ENCODE measurements at places on chromosomes 12 and 14.

GRCh38 chr12:113220593-113221180 lies 577 bp upstream of the TPCN1 start:
- no peak for DNase-seq

DNA sequence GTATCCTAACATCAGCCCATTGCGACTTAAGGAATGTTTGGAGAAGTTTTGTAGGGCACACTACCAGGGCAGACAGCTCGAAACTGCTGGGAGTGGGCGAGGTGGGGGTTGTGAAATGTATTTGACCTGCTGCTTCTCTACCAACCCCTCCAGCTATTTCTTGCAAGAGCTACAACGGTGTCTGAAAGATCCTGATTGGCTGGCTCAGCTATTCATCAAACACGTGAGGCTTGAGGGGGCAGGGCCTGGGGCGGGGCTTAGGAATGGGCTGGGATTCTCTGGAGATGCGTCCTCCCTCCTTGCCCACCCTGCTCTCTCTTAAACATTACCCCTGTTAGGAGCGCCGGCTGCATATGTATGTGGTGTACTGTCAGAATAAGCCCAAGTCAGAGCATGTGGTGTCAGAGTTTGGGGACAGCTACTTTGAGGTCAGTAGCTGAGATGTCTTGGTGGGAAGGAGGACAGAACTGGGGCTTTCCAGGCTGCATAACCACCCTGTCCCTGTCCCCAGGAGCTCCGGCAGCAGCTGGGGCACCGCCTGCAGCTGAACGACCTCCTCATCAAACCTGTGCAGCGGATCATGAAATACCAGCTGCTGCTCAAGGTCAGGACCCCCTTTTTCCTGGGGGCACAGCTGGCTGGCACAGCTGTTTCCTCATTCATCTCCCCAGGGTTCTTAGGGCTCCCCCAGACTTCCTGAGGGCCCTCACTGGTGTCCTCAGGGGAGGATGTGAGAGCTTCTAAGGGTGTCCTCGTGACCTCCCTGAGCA lies 3.1 kb downstream of the ARHGEF25 start:
- peak; percentile 69 for DNase-seq

DNA sequence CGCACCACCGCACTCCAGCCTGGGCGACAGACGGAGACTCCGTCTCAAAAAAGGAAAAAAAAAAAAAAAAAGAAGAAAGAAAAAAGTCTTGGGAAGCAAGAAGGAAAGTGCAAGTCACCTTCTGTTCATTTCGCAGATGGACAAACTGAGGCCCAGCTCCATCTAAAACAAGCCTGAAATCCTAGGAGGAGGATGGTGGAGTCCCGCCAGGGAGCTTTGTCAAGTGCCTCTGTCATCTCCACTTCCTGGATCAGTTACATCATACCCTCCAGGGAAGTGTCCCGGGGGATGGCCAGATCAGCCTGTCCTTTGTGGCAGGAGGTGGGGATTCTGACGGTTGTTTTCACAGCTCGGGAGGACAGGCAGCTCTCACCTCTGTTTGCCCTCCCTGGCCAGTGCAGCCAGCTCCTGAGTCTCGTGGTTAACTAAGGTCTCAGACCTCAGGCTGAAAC lies 8.7 kb upstream of the SDSL start:
- no peak for DNase-seq

- DNase-seq = no peak
Measured at GRCh38 chr12:102480406-102480805, at the start of gene IGF1. IGF1 (minus strand) TSS chr12:102480563; CDS start chr12:102480381, 182 bp downstream.

- DNase-seq = no peak
Measured at GRCh38 chr12:16606201-16606849, 363 bp upstream of the LMO3 start.

DNA sequence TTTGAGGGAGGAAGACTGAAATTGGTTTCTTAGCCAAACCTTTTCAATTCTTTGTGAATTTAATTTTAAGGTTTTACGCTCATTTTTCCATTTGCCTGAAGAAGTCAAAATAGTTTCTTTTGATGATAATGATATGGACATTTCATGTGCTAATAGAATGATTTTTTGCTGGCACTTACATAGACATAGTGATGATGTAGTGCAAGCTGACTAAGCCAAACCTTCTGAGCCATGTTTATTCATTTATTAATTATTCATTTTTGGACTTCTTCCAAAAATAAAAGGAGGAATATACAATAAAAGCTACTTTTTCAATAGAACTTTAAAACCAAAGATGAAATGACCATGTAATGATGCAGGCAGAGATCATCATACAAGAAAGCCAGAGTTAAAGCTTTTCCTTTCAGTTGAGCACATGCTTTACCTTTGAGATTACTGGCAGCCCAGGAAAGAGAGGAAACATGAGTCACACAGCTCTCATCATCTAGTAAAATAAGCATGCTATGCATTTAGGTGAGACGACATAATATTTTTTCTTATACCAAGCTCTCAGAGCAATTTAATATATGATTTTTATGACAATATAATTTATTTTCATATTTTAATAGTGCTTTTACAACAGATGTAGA lies 24.8 kb downstream of the KCNA1 start:
- no peak for DNase-seq

DNA sequence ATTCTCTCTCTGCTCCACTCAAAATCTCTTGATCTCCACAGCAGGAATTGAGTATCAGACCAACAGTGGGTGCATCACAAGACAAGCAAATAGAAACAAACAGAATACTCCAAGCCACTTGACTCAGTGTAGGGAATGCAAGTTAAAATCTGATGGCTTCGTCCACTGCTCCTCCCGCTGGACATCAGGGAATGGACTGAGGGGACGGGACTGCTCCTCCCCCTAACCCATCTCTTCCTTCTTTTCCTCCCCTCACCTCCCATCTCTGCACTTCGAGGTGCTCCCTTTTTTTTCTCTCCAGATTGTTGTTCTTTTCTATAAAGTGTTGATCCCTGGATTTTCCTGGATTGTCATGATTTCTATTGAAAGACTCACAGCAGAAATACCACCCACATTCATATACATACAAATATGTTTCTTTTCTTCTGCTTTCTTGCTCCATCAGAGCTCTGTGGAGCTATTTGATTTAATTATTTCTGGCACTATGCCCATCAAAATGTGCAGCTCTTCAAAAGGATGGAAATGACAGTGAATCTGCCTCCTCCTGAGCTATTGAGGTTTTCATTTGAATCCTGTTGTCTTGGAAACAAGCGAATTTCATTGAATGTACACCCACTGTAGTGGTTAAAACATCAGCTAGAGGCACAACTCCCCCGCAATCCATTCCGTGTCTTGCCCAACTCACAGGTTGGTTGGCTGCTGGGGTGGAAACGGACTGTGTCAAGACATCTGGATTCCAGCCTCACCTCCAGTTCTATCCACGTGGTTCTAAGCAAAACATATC lies 199.7 kb downstream of the SPTSSA start:
- DNase-seq = no peak

DNA sequence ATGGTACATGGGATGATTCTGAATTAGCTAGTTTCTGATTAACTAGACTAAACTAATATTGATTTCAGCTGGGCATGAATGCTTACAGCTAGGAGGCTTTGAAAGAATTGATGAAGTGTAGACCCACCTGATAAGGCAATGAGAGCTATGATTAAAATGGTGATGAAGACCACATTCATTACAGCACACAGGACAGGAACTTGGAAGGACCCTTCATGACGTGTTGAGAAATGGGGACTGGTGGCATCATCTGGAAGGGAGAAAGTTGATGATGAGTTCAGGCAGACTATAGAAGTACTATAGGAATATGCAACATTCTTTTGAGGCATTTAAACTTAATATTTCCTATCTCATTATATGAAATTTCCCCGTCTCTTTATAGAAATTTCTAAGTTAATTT lies 4.5 kb downstream of the CD69 start:
- no peak for DNase-seq

- DNase-seq = no peak
Measured at GRCh38 chr12:57215065-57215464, 1.5 kb upstream of the NXPH4 start.

- DNase-seq = no peak
Measured at GRCh38 chr14:38366374-38366773, 110.5 kb upstream of the CLEC14A start.

GRCh38 chr14:28773861-28774691 lies 7.5 kb downstream of the FOXG1 start:
- DNase-seq = no peak

GRCh38 chr12:21545557-21545956 lies 19.5 kb downstream of the SPX start:
- no peak for DNase-seq

GRCh38 chr12:33519566-33519965 lies 79.9 kb upstream of the SYT10 start:
- DNase-seq = no peak

- DNase-seq = no peak
Measured at GRCh38 chr14:20652996-20653975, 11.8 kb upstream of the OR6S1 start.

GRCh38 chr12:45654002-45654665 lies 75.4 kb upstream of the ARID2 start:
- no peak for DNase-seq

DNA sequence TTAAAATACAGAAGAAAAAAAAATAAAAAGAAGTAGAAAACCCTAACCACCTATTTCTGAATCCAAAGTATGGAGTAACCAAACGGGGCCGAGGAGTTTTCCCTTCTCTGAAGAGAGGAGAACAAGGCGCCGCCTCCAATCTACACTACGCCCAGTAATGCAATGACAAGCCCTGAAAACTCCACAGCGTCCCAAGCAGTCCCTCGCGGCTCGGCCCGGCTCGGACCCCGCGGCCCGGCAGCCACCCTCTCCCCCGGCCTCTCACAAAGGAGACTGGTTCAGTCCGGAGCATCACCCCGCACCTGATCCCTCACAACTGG lies 371 bp downstream of the CHD8 start:
- DNase-seq = no peak

- DNase-seq = no peak
Measured at GRCh38 chr14:37665479-37665878, 70.0 kb downstream of the TTC6 start.

GRCh38 chr12:88994537-88994936 lies 357.8 kb downstream of the DUSP6 start:
- no peak for DNase-seq

DNA sequence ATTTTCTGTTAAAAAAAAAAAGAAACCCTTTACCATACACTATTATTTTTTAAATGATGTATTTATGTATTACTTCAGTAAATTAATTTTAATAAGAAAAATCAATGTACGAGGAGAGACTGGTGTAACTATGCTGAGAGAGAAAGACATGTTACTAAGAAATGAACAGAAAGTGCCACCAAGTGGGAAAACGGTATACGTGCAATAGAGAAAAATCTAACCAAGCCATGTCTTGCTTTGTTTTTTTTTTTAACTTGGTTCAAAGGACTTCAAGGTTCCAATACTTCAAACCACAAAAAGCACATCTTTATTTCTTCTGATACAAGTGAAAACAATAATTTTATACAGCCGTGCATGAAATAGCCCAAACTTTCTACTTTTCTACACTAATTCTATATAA lies 22.9 kb downstream of the NDUFA12 start:
- no peak for DNase-seq

DNA sequence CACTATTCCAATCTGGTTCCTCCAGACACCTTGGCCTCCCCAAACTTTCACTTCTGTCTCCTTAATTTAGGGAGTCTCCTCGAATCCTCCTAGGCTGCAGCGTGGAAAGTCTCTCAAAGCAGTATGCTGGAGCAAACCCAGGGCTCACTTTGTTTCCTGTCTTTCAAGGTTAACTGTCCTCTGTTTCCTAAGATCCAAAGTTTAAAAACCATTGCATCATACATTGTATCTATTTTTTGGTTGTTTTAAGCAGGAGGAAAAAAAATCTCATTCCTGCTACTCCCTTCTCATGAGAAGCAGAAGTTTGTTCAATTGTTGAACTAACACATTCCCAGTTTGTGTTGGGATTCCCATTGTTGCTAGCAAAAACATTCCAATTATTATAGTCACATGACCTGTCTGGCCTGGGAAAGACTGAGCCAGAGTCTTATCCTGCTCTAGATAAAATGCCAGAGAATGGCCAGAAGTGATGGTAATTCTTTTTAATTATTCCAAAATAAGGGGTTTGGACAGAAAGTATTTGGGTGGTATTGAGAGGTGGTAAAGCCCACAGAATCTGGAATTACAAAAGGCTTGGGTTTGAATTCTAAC lies 67.3 kb downstream of the HSPB8 start:
- no peak for DNase-seq

DNA sequence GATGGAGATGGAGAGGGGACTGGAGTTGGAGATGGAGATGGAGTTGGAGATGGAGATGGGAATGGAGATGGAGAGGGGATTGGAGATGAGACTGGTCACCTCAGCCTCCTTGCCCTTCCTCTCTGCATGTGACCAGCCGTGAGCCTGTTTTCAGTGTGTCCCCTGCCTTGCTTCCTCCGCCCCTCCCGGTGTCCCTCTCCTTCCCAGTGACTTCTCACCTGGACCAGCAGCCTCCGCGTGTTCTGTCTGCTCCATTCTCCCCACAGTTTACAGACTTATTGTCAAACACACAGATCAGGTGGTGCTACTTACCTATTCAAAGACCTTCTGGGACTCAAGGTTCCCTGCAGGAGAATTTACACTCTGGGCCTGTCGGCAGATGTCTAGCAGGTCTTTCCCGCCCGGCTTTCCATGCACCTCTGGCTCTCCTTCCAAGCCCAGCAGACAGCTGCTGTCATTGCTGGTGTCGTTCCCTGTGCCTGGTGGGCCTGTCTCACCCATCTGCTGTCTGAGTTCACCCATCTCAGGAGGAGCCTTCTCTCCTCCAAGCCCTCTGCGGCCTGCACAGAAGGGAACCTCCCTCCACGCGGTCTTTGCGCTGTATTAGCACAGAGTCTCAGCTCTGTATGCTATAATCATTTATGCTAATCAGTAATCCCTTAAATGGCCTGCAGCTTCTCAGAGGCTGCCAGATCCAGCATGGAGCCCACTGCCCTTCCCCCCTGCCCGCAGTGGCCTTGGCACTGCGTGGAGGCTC lies 62.1 kb downstream of the ADGRD1 start:
- DNase-seq = no peak

DNA sequence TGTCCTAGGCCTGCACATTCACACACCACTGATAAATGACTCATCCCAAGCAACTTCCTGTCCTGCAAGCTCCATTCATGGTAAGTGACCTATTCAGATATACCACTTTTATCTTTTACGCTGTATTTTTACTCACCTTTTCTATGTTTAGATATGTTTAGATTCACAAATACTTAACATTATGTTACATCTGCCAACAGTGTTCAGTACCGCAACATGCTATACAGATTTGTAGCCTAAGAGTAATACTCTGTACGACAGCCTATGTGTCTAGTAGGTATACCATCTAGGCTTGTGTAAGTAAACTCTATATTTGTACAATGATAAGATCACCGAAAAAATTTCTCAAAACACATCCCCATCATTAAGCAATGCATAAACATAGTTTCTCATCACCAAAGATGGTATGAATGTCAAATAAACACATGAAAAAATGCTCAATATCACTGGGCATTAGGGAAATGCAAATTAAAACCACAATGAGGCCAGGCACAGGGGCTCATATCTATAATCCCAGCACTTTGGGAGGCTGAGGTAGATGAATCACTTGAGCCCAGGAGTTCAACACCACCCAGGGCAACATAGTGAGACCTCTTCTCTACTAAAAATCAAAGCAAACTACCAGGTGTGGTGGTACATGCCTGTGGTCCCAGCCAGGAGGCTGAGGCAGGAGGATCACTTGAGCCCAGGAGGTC lies 20.7 kb downstream of the ATXN2 start:
- DNase-seq = no peak

GRCh38 chr14:71290960-71291466 lies 383.8 kb downstream of the PCNX1 start:
- peak; percentile 29 for DNase-seq
